ENCODE measurements at places on chromosomes 12 and 14.
A peak's percentile ranks its signal among the peaks of the same experiment; 100 is the strongest.

- DNase-seq = no peak
Observed at GRCh38 chr12:44960423-44960822, 84.3 kb upstream of the NELL2 start.

GRCh38 chr12:62632411-62632918 lies 165.8 kb downstream of the MON2 start:
- DNase-seq = peak; percentile 35

DNA sequence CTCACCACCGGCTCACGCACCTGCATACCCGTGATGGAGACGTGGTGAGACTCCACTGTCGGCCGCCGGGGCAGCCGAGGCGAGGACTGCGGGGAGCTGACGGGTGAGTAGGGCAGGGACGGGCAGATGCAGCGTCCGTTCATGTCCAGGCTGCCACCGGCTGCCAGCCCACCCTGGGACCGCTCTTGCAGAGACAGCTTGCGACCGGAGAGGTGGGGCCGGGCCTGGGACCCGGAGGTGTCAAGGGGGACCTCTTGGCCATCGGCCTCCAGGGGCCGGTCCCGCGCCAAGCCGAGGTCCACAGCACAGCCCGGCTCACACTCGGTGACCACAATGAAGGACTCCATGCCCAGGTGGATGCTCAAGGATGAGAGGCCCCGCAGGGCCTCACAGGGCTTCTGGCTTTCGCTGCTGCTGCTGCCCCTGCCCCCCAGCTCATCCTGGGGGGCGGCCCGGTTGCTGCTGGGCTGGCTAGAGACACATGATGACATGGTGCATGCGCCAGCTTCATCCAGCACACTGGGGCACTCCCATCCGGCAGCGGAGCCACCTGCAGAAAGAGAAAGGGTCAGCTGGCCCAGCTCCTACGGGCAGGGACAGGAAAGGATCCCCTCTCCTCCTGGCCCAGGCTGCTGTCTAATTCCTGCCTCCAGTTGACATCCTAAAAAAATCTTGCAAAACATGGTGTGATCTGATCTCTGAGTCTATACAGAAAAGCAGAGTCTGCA lies 22.3 kb downstream of the CAMKK2 start:
- no peak for DNase-seq

DNA sequence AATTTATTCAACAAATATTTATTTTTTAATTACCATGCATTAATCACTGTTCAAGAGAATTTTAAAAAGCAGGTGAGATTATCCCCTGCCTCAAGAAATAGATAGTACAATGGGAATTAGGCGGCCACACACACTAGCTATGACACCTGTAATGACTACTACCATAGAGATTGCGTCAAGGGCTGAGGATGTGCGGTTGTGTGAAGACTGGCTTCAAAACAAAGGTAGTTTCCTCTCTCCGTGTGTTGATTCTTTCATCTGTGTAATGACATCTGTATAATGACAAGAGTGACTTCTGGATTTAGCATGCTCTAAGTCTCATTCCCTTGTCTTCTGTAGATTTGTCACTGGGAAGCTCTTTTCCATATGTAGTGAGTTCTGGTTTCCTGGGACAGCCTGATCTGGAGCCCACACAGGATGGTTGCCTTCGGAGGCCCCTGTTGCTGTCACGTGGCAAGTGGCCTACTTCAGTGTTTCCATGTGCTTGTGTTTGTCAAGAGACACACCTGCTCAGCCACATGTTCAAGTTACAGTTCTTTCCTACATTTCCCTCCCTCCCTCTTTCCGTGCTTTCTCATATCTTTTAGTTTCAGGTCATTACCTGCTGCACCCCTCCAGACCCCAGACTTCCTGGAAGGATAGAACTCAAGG lies 64.3 kb downstream of the GALNT8 start:
- DNase-seq = no peak

- no peak for DNase-seq
Observed at GRCh38 chr12:57343703-57344378, 87.0 kb downstream of the R3HDM2 start.

DNA sequence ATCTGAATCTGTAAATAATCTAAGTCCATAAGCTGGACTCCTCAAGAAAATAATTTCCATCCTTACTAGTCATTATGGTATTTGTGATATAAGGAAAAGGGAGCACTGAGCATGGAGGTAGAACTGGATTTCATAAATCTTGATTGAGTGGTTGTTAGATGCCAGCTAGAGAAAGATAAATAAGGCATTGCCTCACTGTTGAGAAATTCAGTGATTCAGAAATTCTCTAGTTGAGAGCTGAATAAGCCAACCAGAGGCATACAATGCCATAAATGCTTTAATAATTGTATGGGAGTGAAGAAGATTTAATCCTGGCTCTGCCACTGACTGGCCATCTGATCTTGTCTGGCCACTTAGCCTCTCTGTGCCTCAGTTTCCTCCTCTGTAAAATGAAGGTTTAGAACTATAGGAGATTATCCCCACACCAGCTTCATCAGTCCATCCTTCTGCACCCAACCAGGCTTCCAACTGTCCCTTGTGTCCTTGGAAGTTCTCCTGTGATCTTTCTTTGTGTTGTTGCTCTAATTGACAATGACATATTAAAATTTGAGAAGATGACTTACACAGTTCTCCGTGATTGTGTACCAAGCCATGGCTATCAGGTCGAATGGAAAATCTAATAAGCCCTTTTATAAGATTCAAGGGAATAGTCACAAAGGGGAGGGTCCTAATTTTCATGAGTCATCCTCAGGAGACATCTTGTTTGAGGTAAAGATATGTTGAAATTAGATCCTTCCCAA lies 394.3 kb downstream of the EGLN3 start:
- no peak for DNase-seq

DNA sequence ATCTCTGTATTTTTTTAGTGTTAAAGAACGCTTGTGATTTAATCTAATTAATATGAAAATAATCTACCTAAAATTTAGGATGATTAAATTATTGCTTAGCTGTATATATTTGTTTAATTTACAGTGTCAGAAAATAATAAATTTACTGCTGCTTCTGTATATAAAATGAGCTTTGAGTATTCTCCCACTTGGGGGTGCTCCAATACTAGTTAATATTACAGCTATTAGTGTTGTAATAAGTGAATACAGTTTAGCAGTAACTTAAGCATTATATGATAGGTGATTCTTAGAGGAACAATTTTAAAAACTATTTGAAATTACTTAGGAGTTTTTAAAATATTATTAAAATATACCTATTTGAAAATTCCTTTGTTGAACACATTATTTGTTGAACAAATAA lies 62.2 kb downstream of the PAPOLA start:
- no peak for DNase-seq

DNA sequence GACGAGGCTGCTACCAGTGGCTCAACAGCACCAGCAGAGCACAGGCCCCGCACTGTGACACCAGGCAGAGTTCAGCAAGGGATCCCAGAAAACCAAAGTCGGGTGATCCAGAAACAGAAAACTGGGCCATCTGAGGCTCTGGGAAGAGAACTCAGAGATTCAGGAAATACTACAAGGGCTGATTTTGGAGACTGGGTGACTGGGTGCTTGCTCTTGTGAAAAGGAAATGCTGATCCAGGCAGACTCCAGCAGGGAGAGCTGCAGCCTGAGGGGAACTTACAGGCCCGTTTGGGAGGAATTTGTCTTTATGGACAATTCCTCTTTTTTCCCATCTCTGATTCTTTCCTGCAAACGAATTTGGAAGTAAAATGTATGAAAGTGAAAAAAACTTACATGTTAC lies 28.2 kb downstream of the FOXN3 start:
- no peak for DNase-seq

GRCh38 chr14:105378199-105378598 lies 20.1 kb upstream of the TEX22 start:
- no peak for DNase-seq

DNA sequence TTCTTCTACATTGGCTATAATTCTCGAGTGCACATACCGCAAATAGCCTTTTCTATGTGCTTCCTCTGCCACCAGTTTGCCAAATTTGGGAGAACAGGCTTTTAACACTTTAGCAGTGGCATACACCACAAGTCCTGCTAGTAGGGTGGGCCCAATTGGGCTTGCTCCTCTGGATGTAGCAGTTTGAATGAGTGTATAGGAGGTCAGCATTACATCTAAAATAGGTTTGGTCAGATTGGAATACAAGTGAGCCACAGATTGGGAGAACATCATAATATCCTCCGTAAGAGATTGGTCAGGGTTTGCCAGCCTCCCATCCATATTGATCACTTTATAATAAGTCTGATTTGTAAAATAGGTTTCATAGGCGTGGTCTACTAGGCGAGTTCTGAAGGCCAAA lies 902 bp downstream of the ABCD2 start:
- no peak for DNase-seq

DNA sequence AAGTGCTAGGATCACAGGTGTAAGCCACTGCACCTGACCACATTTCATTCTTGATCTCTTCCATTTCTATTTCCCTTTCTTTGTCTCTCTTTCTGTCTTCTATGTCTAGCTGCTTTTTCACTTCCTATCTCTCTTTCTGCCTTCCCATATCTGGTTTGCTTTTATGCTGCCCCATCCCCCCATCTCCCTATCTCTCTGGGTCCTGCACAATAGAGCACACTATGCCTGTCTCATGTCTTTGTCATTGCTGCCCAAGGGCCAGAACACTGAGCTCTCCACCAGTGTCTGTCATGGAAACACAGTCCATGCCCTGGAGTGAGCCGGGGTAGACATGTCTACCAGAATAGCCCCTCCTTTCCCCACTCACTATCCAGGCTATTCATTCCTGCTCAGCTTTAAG lies 12.3 kb upstream of the RARG start:
- DNase-seq = no peak

- DNase-seq = no peak
Observed at GRCh38 chr12:119012179-119012578, 30.8 kb downstream of the SRRM4 start.

DNA sequence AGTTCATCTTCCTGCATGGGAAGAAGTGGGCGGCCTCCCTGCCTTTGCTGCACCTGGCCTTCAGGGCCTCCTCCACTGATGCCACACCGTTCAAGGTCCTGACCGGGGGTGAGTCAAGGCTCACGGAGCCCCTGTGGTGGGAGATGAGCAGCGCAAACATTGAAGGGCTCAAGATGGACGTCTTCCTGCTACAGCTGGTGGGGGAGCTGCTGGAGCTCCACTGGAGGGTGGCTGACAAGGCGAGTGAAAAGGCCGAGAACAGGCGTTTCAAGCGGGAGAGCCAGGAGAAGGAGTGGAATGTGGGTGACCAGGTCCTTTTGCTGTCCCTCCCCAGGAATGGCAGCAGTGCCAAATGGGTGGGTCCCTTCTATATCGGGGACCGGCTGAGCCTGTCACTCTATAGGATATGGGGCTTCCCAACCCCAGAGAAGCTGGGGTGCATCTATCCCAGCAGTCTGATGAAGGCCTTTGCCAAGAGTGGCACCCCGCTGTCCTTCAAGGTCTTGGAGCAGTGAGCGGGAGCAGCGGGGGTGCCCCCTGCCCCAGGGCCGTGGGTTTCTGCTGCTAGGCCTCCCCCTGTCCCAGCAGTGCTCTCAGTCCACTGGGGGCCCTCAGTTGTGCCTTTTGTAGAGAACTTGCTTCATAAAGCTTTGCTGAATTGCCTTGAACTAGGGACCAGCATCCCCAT lies 12.4 kb downstream of the CBLN3 start:
- DNase-seq = no peak

GRCh38 chr14:24938593-24938992 lies 111.4 kb downstream of the STXBP6 start:
- DNase-seq = no peak

DNA sequence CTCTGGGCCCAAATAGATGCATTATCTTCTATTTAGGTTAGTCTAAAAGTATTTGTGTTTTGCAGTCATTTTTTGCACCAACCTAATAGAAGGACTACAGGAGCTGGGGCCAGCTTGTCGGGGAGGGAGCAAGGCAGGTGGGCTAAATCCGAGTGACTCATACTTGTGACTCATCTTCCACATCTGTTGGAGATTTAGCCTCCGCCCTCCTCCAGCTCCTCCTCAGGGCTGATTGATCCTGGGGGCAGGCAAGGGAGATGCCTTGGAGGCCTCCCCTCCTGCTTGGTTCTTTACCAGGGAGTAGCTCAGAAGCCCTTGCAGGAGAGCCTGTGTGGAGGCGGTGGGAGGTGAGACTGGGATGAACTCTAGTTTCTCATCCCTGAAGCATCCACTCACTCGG lies 27.9 kb downstream of the RHOF start:
- DNase-seq = no peak

GRCh38 chr12:124398578-124399227 lies 103.8 kb downstream of the RFLNA start:
- DNase-seq = no peak

- no peak for DNase-seq
Observed at GRCh38 chr12:62523619-62524018, 57.0 kb downstream of the MON2 start.

GRCh38 chr14:58963873-58964597 lies 224.4 kb upstream of the DAAM1 start:
- no peak for DNase-seq

DNA sequence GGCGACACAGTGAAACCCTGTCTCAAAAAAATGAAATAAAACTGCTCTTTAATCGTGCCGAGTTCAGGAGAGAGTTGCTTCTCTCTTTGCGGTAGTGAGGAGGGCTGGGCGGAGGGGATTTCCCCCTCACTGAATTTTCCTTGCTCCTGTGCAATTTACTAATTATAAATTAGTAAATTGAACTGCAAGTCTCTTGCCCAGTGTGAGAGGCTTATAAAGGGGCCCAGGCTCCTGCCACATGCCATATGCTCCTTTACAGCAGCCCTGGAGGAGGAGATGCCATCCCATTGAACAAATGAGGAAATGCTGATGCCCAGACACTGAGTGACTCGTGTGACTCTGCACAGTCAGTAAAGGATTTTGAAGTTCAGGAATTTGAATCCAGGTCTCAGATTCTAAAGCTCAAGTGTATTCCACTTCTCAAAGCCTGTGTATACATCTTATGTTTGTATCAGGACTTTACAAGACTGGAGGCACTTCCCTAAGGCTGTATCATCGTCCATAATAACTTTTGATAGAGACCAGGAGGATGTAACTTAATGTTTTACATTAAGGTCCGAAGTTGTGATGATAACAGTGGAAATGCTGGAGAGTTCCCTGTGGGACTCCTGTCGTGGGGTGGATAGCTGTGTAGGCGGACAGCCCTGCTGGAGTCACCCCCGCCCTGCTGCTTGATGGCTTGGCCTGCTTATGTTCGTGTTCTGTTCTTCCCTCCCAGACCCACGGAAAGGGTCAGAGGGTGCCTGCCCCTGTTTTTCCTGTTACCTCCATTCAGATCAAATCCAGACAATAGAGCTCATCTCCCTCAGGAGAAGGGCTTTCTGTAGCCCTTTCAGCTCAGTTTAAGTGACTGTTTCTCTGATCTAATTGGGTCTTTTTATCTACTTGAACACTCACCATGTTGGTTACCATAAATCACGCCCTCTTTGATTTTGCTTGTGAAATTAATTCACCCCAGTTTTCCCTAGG lies 13.9 kb downstream of the PELI2 start:
- no peak for DNase-seq

All from activated B cell treated with CpG ODN at 0.5 μM for 24 hours (primary cell).